EH (cell line): ENCODE measurements at places on chromosomes 12 and 14.

GRCh38 chr12:2841056-2841650 lies 6.3 kb upstream of the NRIP2 start:
- DNase-seq, result no peak

DNA sequence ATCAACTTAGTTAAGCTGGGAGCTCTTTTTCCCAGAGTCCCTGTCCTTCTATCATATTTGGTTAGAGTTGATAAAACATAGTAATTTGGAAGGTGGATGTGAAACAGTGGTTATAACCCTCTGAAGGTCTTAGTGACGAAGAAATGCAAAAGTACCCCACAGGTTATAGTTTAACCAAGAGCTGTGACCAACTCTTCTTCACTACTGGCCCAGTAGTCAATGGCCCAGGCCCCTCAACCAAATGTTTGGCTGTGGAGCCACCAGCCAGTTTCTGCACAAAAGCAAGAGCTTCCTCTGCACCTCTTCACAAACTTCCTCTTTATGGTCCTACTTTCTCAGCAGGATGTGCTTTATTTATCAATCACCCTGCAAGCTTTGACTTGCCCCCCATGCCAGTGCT lies 132.6 kb downstream of the BMP4 start:
- DNase-seq, result no peak

DNA sequence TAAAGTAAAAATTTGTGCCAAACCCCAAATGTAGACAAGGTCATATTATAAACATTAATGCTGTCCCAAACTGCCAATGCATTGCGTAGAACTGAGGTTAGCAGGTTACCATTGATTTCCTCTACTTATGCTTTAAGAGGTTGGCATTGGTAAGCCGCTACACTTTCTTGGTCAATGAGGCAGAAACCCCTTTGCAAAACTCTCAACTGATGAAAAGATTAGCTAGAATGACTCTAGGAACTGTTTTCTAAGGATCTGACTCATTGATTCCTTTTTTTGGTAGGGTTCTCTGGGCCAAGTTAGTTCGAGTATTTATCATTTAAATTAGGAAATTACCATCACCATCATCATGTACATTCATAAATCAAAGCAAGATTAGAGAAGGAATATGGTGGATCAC lies 44.6 kb downstream of the HMGA2 start:
- no peak for DNase-seq

DNA sequence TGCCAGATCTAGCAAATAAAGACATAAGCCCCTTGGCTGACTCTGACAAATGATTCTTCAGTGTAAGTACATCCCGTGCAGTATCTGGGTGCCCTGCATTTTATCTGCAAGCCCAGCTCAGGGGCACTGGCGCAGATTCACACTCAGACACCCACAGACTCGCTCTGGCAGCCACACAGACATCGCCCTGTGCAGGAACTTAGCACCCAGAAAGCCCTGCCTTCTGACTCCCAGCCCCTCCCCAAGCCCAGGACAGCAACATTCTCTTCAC lies 44.9 kb upstream of the NCOR2 start:
- DNase-seq, result no peak

- no peak for DNase-seq
These were observed 5.5 kb downstream of the TAPBPL start for GRCh38 chr12:6457220-6457945.

DNA sequence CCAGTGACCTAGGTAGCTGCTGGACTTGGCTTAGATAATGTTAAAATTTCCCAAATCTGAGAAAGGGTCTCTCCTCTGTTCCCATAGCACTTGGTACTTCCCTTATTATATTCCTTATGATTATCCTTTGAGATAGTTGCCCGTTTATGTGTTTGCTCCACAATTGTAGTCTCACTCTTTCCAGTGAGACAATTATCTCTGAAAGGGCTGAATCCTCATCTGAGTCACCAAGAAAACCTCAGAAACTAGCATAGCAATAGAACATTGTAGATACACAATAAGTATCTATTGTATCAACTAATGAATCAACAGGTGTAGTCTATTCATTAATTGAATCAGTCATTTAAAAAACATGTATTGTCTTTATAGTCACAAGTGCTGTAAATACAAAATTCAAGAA lies 119.1 kb upstream of the FAR2 start:
- no peak for DNase-seq

- no peak for DNase-seq
These were observed 18.4 kb downstream of the DDX51 start for GRCh38 chr12:132125736-132126135.

DNA sequence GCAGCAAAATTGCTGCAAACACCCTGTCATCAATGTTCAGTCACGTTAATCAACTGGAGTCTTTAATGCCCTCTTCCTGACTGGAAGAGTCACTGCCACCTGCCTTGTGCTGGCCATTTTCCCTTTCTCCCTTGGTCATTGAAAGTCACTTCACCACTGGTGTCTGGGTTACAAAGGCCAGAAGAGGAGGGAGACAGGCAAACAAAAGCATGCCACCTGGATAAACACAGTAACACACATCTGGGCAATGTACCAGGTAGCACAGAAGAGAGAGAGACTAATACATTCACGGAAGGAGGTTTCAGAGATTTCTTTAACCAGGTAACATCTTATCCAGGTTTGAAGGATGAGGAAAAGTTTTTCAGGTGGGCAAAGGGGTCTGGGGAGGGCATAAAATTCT lies 32.7 kb downstream of the GPHB5 start:
- DNase-seq, result no peak

DNA sequence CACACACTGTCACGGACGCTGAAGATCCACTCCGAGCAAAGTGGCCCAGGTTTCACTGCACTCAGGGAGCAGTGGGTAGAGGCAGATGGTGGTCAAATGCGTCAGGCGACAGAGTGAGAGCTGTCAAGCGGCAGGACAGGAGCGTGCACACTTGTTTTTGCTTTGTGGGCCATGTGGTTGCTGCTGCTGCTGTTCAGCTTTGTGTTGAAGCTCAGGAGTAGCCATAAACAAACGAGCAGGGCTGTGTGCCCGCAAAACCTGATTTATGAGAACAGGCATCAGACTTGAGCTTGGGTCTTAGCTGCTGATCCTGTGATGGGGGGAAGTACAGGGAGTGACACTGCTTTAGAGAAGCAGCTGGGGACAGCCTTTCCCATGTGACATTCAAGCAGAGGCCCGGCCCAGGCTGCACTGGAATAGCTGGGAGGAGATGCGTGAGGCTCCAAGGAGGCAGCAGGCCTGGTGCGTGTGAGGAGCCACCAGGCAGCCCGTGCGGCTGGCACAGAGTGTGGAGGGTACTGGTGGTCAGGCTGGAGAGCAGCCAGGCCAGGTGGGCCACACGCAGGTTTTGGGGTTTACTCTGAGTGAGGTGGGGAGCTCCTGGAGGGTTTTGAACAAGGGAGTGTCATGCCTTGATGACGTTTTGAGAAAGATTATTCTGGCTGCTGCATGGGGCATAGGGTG lies 31.1 kb upstream of the ASPG start:
- no peak for DNase-seq

- peak; percentile 89 for DNase-seq
These were observed 71.4 kb downstream of the AKAP6 start for GRCh38 chr14:32400480-32400879.

- no peak for DNase-seq
These were observed 45.1 kb downstream of the FLRT2 start for GRCh38 chr14:85574853-85575616.

- DNase-seq, result no peak
These were observed 10.2 kb upstream of the EMP1 start for GRCh38 chr12:13186302-13186701.

GRCh38 chr12:2563709-2564108 lies 231.1 kb upstream of the FKBP4 start:
- DNase-seq, result peak; percentile 6

DNA sequence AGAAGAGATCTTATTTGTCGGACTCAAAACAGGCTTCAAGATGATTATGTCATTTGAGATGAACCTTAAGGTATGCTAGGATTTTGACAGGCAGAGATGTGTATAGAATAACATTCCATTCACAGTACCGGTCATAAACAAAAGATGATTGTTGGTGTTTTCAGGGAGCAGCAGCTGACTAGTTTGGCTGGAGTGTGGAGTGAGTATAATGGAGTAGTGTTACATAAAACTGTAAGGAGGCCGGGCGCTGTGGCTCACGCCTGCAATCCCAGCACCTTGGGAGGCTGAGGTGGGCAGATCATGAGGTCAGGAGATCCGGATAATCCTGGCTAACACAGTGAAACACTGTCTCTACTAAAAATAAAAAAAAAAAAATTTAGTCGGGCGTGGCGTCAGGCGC lies 23.9 kb downstream of the SERPINA10 start:
- no peak for DNase-seq

DNA sequence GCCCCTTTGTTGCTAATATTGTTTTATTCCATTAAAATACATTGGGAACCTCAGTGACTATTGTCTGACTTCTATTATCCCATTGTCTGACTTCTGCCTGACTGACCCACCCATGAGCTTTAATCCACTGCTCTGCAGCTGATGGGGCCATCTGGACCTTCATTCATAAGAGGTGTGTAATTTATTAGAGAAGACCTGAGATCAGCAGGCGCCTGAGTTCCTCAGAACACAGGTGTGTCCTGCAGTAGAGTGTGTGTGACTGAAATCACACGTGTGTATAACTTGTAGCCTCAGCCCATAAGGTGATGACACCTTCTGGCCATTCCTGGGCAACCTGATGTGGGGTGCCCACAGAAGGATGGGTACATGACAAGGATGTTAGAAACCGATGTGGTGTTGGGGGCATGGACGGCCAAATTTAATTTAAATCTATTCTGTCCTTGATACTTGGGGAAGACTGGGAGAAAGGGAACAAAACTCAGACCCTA lies 821.0 kb downstream of the TMEM121 start:
- no peak for DNase-seq

DNA sequence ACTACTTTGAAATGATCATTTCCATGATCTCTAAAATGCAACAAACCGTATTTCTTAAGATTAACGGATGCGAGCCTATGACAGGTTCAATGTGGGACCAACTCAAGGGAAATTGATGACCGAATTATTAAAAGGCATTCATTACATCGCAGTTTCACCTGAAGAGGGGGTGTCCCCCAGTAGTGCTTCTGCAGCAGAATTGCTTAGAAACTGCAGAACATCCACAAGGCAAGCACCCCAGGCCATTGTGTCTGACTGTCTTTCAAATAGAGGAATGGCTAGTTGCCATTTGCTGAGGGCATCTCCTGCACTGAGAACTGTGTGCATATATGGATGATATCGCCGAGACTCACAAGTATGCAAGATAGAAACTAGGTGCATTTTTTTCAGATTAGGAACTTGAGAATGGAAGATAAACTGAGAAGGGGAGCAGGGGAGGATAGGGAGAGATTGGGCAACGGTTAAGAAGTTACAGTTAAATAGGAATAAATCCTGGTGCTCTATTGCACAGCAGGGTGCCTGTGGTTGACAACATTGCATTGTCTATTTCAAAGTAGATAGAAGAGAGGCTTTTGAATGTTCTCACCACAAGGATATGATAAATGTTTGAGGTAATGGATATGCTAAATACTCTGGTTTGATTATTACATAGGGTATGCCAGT lies 234.3 kb upstream of the PLEKHG7 start:
- no peak for DNase-seq

DNA sequence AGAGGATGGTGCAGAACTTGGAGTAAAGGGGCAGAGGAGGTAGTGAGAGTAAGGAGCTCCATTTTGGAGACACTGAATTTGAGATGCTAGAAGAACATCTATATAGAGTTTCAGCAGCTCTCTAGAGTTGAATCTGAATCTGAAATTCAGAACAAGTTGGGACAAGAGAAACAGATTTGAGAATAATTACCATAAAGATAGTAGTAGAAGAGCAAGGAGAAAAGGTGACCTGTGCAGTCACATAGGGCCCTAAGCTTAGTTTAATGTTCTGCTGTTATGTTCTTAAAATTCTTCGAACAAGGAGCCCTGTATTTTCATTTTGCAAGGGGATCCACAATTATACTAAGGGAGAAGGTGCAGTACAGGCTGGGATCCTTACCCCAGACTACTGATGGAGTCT lies 7.4 kb downstream of the REM2 start:
- DNase-seq, result no peak

- no peak for DNase-seq
These were observed 4.8 kb upstream of the NINJ2 start for GRCh38 chr12:668090-668481.

GRCh38 chr12:121205491-121205890 lies 4.4 kb upstream of the P2RX4 start:
- peak; percentile 54 for DNase-seq

DNA sequence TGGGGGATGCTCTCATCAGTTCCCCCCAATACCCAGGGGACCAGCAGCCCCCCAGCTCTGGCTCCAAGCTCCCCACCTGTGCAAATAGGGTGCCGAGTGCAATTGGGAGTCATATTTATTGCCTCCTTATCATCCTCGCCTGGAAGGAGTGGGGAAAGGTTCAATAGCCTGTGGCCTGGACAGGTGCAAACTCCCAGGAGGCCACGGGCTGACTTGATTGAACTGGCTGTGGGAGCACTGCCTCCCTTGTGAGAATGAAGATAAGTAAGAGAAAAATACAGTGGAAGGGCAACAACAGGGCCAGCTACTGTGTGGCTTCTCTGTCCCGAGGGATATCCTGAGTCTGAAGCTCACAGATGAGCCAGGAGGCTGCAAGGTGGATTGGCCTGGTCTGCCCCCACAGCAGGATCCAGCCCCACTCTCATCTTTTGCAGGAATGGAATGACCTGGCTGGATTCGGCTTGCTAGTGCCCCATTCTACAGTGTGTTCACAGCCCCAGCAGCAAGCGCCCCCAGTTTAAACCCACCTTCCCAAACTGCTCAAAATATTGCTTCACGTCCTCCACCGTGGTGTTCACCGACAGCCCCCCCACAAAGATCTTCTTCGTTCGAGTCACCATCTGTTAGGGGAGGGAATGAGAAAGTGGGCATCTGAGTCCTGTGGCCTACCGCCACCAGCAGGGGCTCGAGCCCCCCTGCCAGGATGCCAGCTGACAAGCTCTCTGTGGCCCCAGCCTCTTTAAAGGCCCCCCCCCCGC lies 6.3 kb downstream of the MSI1 start:
- no peak for DNase-seq

- no peak for DNase-seq
These were observed 334.3 kb upstream of the SYT1 start for GRCh38 chr12:78530100-78530765.

- no peak for DNase-seq
These were observed 30.9 kb upstream of the TUBA1C start for GRCh38 chr12:49233842-49234526.

DNA sequence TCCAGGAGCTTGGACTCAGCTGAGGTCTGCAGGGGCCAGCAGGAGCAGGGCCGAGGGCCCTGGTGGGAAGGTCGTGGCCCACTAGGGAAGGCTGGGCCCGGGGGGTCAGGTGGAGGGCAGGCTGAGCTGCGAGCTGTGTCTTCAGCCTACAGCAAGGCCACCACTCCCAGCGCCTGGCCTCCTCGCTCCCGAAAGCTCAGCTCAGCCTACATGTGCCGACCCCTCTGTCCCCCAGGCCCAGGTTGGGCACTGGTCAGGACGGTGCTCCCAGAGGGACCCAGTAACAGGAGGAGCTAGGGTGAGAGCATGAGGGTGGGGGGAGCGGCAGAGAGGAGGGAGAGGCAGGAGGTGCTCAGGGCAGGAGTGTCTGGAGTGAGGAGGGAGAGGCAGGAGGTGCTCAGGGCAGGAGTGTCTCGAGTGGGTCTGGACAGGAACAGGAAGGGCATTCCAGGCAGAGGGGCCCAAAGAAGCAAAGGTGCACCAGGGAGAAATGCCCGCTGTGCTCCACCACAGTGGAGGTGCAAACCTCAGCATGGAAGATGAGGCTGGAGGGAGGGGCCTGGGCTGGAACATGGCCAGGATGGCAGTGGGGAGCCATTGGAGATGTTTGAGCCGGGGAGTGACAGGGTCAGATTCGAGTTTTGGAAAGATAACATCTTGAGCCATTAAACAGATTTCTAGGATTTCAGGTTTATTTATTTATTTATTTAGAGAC lies 29.1 kb upstream of the GPR132 start:
- DNase-seq, result no peak
